Esophagus squamous epithelium (tissue), 5 donors: ENCODE measurements at places on chromosomes 13 and 19.

DNA sequence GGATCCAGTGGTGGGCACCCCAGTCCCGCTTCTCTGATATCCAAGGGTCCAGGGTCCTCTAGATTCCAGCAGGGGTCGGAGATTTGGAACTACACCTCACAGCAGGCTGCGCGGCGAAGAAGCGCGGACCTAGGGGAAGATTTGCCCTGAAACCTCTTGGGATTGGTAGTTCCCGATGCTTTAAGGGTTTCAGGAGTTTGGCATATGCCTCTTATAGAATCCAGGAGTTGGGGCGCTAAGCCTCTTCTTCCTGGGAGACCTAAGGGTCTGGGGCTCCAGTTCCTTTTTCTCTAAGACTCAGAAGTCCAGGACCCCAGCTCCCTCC lies 349 bp downstream of the BCL2L12 start:
- DNase-seq: no peak

- DNase-seq: peak; percentile 52
Observed at GRCh38 chr19:1266129-1266915, 2.8 kb upstream of the CIRBP start.

DNA sequence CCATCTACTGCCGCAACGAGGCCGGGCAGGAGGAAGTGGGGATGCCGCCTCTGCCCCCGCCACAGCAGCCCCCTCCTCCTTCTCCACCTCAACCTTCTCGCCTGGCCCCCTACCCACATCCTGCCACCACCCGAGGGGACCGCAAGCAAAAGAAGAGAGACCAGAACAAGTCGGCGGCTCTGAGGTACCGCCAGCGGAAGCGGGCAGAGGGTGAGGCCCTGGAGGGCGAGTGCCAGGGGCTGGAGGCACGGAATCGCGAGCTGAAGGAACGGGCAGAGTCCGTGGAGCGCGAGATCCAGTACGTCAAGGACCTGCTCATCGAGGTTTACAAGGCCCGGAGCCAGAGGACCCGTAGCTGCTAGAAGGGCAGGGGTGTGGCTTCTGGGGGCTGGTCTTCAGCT lies 3.4 kb upstream of the NUP62 start:
- DNase-seq: no peak

- no peak for DNase-seq
Observed at GRCh38 chr13:44848920-44849676, 140.2 kb downstream of the NUFIP1 start.

DNA sequence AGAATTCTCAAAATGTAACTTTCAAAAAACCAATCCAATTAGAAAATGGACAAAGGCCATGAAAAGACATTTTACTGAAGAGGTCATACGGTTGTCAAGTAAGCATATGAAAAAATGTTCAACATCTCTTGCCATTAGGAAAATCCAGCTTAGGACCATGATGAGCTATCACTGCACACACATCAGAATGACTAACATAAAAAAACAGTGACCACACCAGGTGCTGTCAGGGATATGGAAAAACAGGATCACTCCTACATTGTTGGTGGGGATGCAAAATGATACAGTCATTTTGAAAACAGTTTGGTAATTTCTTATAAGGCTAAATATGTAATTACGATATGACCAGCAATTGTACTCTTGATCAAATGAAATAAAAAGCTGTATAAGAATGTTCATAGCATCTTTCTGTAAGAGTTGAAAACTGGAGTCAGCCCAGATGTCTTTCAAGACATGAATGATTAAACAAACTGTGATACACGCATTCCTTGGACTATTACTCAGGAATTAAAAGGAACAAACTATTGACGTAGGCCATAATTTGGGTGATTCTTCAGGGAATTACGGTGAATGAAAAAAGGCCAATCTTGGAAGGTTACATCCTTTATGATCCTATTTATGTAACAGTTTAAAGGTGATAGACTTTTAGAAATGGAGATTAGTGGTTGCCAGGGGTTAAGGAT lies 26.9 kb upstream of the RCBTB2 start:
- no peak for DNase-seq

GRCh38 chr13:49367640-49368422 lies 76.0 kb downstream of the CAB39L start:
- no peak for DNase-seq

- no peak for DNase-seq
Observed at GRCh38 chr19:47398707-47399597, 20.4 kb downstream of the MEIS3 start.

DNA sequence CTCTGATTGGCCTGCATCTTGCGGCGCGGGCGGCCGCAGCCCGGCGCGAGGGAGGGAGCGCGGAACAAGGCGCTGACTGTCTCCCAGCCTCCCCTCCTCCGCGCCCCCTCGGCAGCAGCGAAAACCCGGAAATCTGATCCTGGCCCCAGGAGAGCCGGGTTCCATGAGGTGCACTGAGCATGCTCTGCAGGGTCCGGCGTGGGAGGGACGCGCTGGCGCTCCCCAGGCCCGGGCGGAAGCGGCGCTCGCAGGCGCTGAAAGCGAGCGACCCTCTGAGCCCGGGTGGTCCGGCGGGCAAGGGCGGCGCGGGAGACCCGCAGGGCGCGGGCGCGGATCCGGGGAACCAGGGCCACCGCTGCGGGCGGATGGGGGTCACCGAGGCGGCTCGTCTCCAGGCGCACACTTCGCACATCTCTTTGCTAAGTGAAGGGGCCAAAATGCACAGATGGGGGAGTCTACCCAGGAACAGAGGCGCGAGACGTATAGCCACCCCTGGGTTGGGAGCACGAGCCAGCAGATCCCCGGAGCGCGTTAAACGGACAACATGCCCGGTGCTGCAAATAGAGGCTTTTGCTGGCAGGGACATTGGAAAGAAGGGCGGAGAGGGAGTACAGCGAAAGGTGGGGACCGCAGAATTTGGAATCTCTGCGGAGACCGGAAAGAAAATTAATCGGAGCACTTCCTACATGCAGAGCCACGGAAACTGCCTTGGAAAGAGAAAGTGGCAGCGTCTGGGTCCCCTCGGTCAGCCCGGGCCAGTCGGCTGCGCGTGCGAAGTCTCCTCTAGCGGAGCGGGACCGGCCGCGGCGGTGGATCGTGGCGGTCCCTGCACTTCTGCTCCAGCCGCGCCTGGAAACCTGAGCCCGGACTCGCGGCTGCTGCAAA lies 510 bp upstream of the PCDH9 start:
- DNase-seq: peak; percentile 20

GRCh38 chr13:56102641-56103040 lies 1038.1 kb upstream of the PRR20A start:
- no peak for DNase-seq

- no peak for DNase-seq
Observed at GRCh38 chr19:13153569-13154240, 3.5 kb downstream of the IER2 start.

DNA sequence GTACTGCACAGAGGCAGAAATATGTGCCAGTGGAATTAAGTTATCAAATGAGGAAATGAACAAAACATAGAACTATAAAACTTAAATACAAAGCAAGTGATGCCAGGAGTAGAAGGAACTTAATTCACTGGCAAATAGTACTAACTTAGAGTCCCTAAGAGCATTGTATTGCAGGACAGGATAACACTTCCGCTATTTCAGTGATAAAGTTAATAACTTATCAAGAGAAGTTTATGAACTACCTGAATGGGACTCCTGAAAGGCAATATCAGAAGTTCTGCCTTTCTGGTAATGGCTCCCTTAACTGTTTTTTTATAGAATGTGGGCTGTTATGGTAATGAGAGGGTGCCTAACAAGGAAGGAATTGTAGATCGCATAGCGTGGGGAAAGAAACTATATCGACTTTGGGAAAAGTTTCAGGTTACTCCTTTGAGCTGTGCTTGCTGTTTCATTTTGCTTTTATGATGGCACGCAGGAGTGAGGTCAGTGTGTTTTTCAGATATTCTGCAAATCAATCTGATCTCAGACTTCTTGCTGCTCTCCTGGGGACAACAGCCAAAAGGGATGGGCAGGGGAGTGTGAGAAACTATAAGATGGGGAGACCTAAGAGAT lies 95.3 kb upstream of the MLNR start:
- no peak for DNase-seq

DNA sequence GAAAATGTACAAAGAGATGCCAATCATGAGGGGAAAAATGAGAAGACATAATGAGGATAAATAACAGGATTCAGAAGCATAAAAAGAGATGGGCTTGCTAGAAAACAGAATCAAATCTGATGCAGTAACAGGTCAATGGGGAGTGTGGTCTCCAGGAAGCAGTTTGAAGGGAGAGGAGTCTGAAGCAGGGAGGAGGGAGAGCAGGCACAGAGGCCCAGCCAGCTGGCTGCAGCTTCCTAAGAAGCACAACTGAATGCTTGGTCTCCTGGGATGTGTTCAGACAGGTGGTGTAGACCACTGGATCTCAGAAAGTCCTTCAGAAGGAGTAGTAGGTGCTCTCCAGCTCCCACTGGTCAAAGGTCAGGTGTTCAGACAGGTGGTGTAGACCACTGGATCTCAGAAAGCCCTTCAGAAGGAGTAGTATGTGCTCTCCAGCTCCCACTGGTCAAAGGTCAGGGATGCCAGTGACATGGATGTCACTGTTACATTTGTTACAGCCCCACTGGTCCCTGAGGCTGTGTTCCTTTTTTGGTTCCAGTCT lies 68.3 kb upstream of the UBAC2 start:
- no peak for DNase-seq
